Aortic smooth muscle cell (primary cell): ENCODE measurements at places on chromosomes 13 and 19. TPM values are rescaled to one million over a fixed set of nuclear protein-coding genes. Genes with fewer than 3 reads are reported as not detected.

MED25 gene
- 16.5 and 16.6 TPM in 2 replicates for total RNA-seq

CUL4A gene
- 109 and 121 TPM in 2 replicates for total RNA-seq

SLC46A3 gene
- 5.7 and 6.1 TPM in 2 replicates for total RNA-seq

ANKRD24 gene
- 1.5 and 1.6 TPM in 2 replicates for total RNA-seq

CCDC70 gene
- total RNA-seq, result not detected in 2 replicates

ZNF649 gene
- 4.1 and 5.4 TPM in 2 replicates for total RNA-seq

BRCA2 gene
- 3.5 and 6.2 TPM in 2 replicates for total RNA-seq

NCAN gene
- under 0.01 TPM in 1 of 2 replicates, not detected in the other for total RNA-seq

SULT2A1 gene
- total RNA-seq, result not detected in 2 replicates

NPAS1 gene
- 0.12 and 0.13 TPM in 2 replicates for total RNA-seq

KCNC3 gene
- total RNA-seq, result under 0.01 TPM in 2 replicates

DIAPH3 gene
- 13.1 and 13.6 TPM in 2 replicates for total RNA-seq

STAP2 gene
- 1.7 and 2.1 TPM in 2 replicates for total RNA-seq

ZNF667 gene
- total RNA-seq, result 3.2 and 4.0 TPM in 2 replicates

LYL1 gene
- total RNA-seq, result 0.87 and 1.1 TPM in 2 replicates

ARHGAP33 gene
- total RNA-seq, result 2.9 and 3.2 TPM in 2 replicates

CD33 gene
- not detected in 2 replicates for total RNA-seq

GTF3A gene
- 86.0 and 110 TPM in 2 replicates for total RNA-seq

GRK1 gene
- total RNA-seq, result not detected in 2 replicates

C3 gene
- 0.50 and 1.1 TPM in 2 replicates for total RNA-seq

GNA15 gene
- total RNA-seq, result 0.19 TPM in 1 of 2 replicates, not detected in the other

HPN gene
- total RNA-seq, result 0.12 TPM in 1 of 2 replicates, not detected in the other

CATSPERD gene
- total RNA-seq, result not detected in 2 replicates

ZNF540 gene
- 0.81 and 0.92 TPM in 2 replicates for total RNA-seq

CLEC11A gene
- 26.0 and 68.1 TPM in 2 replicates for total RNA-seq

GPR18 gene
- total RNA-seq, result not detected in 2 replicates

CLEC17A gene
- total RNA-seq, result 0.06 and 0.13 TPM in 2 replicates

CD22 gene
- 0.40 and 0.56 TPM in 2 replicates for total RNA-seq

PALM3 gene
- 0.12 TPM in 1 of 2 replicates, not detected in the other for total RNA-seq

TPP2 gene
- total RNA-seq, result 54.7 and 62.3 TPM in 2 replicates

ZNF677 gene
- total RNA-seq, result 15.0 and 15.7 TPM in 2 replicates

SPC24 gene
- total RNA-seq, result 69.1 and 70.3 TPM in 2 replicates

ZNF584 gene
- total RNA-seq, result 12.3 and 17.6 TPM in 2 replicates

RPS16 gene
- 38.5 and 131 TPM in 2 replicates for total RNA-seq

CYP4F3 gene
- not detected in 2 replicates for total RNA-seq

JSRP1 gene
- not detected in 2 replicates for total RNA-seq

DCT gene
- under 0.01 TPM in 1 of 2 replicates, not detected in the other for total RNA-seq

GAPDHS gene
- total RNA-seq, result not detected in 2 replicates

LRG1 gene
- total RNA-seq, result not detected in 2 replicates

ZNF709 gene
- 2.5 and 2.6 TPM in 2 replicates for total RNA-seq

ZNF99 gene
- not detected in 2 replicates for total RNA-seq

EFNA2 gene
- not detected in 2 replicates for total RNA-seq

TEX26 gene
- 0.25 TPM in 1 of 2 replicates, not detected in the other for total RNA-seq

CADM4 gene
- total RNA-seq, result 0.68 and 1.1 TPM in 2 replicates

RYR1 gene
- total RNA-seq, result under 0.01 TPM in 2 replicates

COX6B2 gene
- total RNA-seq, result not detected in 2 replicates

FFAR2 gene
- total RNA-seq, result not detected in 2 replicates

SHISA7 gene
- total RNA-seq, result not detected in 2 replicates

ALOX5AP gene
- total RNA-seq, result not detected in 2 replicates

SHC2 gene
- total RNA-seq, result 0.13 TPM in 1 of 2 replicates, not detected in the other
